ENCODE measurements at places on chromosomes 4 and X. TPM values are rescaled to one million over a fixed set of nuclear protein-coding genes. Genes with fewer than 3 reads are reported as not detected.

- DNase-seq, result no peak
Observed at GRCh38 chr4:80927420-80927819, 103.1 kb upstream of the BMP3 start.

NDUFA1 gene
- polyA plus RNA-seq, result 86.5 TPM

SPANXC gene
- not detected for polyA plus RNA-seq

DNA sequence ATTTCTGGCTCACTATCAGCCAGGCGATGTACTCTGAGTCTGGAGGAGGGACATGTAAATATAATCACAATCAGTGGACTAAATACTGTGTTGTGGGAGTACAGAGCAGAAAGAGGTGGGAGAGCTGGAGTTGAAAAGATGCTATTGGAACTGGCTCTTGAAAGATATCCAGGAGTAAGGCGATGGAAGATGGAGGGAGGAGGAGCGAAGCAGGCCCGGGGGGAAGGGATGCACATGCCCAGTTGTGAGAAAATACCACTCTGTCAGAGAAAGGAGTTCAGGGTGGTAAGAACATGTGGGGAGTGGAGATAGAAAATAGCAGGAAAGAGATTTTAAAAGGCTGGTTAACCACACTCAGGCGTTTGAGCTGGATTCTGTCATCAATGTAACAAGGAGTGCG lies 216.9 kb upstream of the ETNPPL start:
- DNase-seq, result no peak

- no peak for DNase-seq
Observed at GRCh38 chr4:187433141-187433540, 562.4 kb upstream of the ZFP42 start.

DNA sequence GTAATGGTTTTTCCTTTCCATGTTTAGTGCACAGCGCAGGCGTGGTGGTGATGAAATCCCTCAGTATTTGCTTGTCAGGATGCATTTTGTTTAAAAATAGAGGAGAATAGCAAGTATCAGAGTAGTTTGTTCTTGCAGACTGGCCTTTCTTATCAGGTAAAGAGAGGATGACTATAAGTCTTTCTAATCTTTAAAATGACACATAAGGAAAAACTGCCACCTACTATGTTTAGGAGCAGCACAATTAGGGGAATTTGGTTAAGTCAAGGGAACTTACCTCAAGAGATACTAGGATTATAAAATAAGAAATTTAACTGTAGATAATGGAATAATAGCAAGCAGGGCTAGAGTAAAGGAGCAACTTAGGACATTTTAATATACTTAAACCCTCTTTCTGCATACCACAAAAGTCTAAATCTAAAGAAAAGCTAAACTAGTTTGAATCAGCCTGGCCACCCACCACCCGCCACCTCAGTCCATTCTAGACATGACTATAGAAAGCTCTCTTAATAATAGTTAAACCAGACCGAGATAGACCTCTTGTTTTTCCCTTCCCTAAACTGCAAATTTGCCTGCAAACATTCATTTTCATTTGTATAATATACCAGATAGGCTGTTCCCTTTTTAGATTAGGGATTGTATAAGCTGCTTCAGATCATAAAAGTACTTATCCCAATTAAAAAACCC lies 62.0 kb downstream of the APOOL start:
- DNase-seq, result no peak

NKX6-1 gene
- 0.08 TPM for polyA plus RNA-seq

FREM3 gene
- polyA plus RNA-seq, result 0.02 TPM

DNA sequence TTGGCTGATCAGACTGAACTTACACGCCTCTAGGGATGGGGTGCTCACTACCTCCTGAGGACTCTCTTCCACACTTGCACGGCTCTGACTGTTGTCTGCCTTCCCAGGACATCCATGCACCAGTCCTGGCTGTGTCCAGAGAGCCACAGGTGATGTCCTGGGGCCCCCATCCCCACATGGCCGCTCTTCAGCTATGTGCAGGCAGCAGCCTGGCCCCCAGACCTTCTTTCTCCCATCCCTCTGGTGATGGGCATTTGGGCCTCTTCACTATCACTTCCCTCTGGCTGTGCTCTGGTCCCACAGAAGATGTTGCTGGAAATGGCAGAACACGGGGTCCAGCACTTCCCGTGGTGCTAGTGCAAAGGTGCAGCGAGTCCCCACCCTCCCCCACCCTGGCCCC lies 40.9 kb upstream of the HMX1 start:
- DNase-seq, result no peak

SAGE1 gene
- not detected for polyA plus RNA-seq

GRCh38 chr4:94668724-94669123 lies 89.0 kb upstream of the BMPR1B start:
- DNase-seq, result no peak

DNA sequence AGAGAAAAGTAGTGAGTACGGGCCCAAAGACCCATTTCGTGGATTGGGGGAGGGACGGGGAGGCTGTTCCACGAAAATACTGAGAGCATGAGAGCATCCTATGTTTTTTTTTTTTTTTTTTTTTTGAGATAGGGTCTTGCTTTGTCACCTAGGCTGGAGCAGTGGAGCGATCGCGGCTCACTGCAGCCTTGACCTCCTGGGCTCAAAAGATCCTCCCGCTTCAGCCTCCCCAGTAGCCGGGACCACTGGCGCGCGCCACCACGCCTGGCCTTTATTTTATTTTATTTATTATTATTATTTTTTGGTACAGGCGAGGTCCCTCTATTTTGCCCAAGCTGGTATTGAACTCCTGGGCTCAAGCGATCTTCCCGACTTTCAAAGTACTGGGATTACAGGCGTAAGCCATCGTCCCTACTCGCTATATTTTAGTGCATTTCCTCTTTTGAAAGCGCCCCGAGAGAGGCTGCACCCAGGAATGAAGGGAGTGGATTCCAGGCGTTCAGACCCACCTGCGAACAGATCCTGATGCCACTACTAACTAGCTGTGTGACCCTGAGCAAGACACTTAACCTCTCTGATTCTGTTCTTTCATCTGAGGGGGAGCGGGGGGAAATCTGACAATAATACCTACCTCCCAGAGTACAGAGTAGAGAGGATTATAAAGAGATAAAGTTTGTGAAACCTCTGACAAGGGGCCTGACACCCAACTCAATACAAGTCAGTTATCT lies 5.4 kb upstream of the MSX1 start:
- DNase-seq, result no peak

HS6ST2 gene
- polyA plus RNA-seq, result 5.9 TPM

PCYT1B gene
- polyA plus RNA-seq, result 4.8 TPM

DNA sequence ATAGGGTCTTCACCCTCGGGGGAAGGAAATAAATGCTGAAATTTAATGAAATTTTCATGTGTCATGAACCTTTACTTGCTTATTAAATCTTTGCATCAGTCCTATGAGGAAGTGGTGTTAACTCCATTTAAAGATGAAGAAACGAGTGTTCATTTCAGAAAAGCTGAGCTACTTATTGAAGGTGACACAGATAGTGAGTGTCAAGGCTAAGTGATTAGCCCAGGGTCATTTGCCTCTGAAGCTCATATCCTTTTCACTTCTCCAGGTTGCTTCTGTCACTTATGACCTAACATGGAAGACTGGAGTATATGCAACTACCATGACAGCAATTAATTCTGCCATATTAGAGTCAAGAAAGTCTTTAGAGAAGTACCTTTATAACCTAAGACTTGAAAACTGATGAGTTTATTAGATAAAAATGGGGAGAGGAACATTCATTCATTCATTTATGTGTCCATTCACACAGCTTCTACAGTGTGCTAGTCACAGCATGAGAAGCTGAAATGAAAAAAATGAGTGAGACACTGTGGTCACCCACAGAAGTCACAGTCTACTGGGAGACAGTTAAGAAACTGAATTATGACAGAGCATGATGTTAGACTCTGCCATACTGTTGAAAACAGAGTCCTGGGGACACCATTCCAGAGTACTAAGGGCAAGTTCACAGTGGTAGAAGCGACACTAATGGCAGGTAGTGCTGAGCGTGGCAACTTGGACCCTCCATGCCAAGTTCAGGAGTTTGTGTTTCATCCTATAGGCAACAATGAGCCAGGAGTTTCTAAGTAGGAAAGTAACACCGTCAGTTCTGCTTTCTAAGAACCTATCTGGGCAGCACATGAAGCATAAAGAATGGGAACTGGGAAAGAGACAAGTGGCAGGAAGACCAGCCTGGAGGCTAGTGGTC lies 21.3 kb downstream of the ALPK1 start:
- DNase-seq, result no peak

- DNase-seq, result no peak
Observed at GRCh38 chr4:4613126-4613465, 71.2 kb upstream of the STX18 start.

UGT2B10 gene
- not detected for polyA plus RNA-seq

- DNase-seq, result no peak
Observed at GRCh38 chrX:20361081-20361889, 94.6 kb upstream of the RPS6KA3 start.

GRCh38 chr4:95998311-95998710 lies 158.4 kb downstream of the PDHA2 start:
- DNase-seq, result no peak

GRCh38 chr4:153110739-153111138 lies 93.5 kb upstream of the TRIM2 start:
- no peak for DNase-seq

GRCh38 chrX:114626323-114626722 lies 42.4 kb downstream of the HTR2C start:
- no peak for DNase-seq

NLGN3 gene
- 5.2 TPM for polyA plus RNA-seq

CSAG3 gene
- not detected for polyA plus RNA-seq

DNA sequence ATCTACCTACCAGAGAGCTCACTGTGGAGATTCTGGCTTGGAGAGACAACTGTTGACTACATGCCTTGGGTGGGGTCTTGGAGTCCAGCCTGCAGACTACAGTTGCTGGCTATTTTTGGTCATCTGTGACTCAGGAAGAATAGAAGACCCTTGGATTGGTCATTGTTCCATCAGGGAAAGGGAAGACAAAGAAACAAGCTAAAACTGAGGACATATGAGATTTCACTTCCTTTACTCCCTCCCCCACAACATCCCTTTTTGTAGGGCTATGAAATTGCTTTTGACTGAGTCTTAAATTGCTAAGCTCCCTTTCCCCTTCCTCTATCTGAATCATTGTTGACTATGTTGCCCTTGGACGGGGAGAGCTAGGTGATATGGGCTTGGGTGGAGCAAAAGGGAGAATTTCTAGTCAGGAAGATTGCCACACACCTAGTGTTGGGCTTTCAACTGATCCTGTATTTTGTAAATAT lies 11.7 kb downstream of the MSN start:
- DNase-seq, result no peak

GPRIN3 gene
- polyA plus RNA-seq, result 1.0 TPM

WDFY3 gene
- 36.8 TPM for polyA plus RNA-seq

GRCh38 chr4:32499171-32499570 lies 1779.0 kb downstream of the PCDH7 start:
- no peak for DNase-seq

REPS2 gene
- 9.1 TPM for polyA plus RNA-seq

DNA sequence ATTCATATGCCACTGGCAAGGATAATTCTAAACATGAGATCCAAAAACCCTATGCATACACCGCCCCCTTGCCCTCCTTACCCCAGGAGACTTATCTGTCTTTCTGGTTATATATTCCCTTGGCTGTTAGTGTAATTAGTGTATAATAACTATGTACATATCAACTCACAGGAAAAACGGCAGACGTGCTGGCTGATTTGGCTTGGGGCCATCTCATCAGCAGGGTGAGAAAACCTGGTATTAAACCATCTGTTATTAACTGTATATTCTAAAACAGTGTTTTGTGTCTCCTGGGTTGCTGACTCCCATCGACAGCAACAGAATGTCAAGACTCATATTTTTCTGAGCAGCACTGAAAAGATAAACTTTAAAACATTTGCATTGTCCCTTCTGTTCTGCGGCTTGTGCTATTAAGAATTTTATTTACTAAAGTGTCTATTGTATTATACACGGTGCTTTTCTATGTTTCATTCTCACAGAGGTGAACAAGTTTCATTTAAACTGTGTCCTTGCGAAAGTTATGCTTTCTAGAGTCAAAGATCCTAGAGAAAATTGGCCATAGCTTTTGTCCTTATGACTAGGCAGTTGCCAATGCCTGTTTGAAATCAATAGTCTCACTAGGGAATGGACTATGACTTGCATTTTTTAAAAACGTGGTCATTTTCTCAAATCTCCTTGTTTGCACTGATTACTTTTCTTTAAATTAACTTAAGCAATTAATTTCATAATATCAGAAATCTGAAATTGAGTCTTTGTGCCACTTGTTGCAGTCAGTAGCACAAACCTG lies 211.5 kb upstream of the MID1 start:
- no peak for DNase-seq

- DNase-seq, result no peak
Observed at GRCh38 chr4:87856816-87857215, 24.0 kb downstream of the MEPE start.

ZBTB33 gene
- 10.7 TPM for polyA plus RNA-seq

ADAM29 gene
- polyA plus RNA-seq, result not detected

GRCh38 chr4:5928844-5929420 lies 36.0 kb upstream of the CRMP1 start:
- no peak for DNase-seq

DOCK11 gene
- polyA plus RNA-seq, result 3.6 TPM

DNA sequence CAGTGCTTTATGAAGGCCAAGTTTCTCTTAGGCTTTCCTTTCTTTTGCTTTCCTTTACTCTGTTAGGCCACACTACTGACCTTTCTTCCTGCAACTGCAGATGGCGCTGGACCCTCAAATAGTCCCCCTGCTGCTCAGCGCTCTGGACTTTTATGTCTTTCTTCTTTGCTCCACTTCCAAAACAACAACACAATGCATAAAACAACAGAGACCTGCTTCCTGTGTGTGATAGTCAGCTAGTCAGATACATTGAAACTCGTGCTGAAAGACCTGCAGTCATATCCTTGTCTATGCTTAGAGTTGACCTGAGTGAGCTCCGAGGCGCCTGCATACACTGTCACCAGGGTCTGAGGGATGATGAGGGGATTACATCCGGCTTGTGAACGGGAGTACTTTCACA lies 108.9 kb upstream of the TEX13D start:
- no peak for DNase-seq

All from ovary (tissue), 10 donors.